ENCODE measurements at places on chromosomes 1 and 21. TPM values are rescaled to one million over a fixed set of nuclear protein-coding genes. Genes with fewer than 3 reads are reported as not detected.

Gene OR2G6
- total RNA-seq: not detected

Gene ZNF695
- 1.3 TPM for total RNA-seq

Gene PCNT
- total RNA-seq: 21.6 TPM

Gene SPRR1B
- not detected for total RNA-seq

Gene ZMYND12
- 0.32 TPM for total RNA-seq

Gene AMY1B
- total RNA-seq: not detected

Gene FAM229A
- 1.3 TPM for total RNA-seq

Gene BMP8B
- not detected for total RNA-seq

Gene TENT5C
- 6.1 TPM for total RNA-seq

Gene CELA3A
- total RNA-seq: not detected

Gene PADI2
- 0.43 TPM for total RNA-seq

Gene CFHR4
- not detected for total RNA-seq

Gene MTARC2
- total RNA-seq: 4.2 TPM

Gene MOB3C
- total RNA-seq: 5.2 TPM

Gene LAPTM5
- not detected for total RNA-seq

Gene MATN1
- not detected for total RNA-seq

Gene LENEP
- total RNA-seq: 0.43 TPM

Gene ELAVL4
- total RNA-seq: not detected

Gene MPZ
- 2.9 TPM for total RNA-seq

Gene PHTF1
- total RNA-seq: 36.4 TPM

Gene EPS15
- 58.7 TPM for total RNA-seq

Gene ELOVL1
- total RNA-seq: 51.0 TPM

Gene MMP23B
- total RNA-seq: 11.0 TPM

Gene FNDC10
- 2.6 TPM for total RNA-seq

Gene FAM3B
- not detected for total RNA-seq

Gene CACNA1S
- total RNA-seq: not detected

Gene PRR9
- not detected for total RNA-seq

Gene HEATR1
- total RNA-seq: 47.9 TPM

Gene CFHR3
- not detected for total RNA-seq

Gene HSD3B2
- total RNA-seq: not detected

Gene TCEA3
- total RNA-seq: 11.3 TPM

Gene KDM5B
- total RNA-seq: 112 TPM

Gene PRAMEF27
- total RNA-seq: not detected

Gene CRYAA
- total RNA-seq: not detected

Gene AMY1A
- total RNA-seq: not detected

Gene RHD
- total RNA-seq: not detected

Gene ATAD3C
- under 0.01 TPM for total RNA-seq

Gene CASZ1
- total RNA-seq: under 0.01 TPM

Gene SMCP
- not detected for total RNA-seq
